ENCODE measurements at places on chromosomes 5 and 9. TPM values are rescaled to one million over a fixed set of nuclear protein-coding genes. Genes with fewer than 3 reads are reported as not detected.

The CREBRF gene
- 8.6 TPM for total RNA-seq

The TAS2R1 gene
- not detected for total RNA-seq

The C9 gene
- total RNA-seq: not detected

The ROR2 gene
- total RNA-seq: not detected

The PCDHGB7 gene
- total RNA-seq: not detected

The PCDHB14 gene
- not detected for total RNA-seq

The ORM2 gene
- not detected for total RNA-seq

The IFNA2 gene
- not detected for total RNA-seq

The PRR16 gene
- not detected for total RNA-seq

The SPATA31A3 gene
- not detected for total RNA-seq

DNA sequence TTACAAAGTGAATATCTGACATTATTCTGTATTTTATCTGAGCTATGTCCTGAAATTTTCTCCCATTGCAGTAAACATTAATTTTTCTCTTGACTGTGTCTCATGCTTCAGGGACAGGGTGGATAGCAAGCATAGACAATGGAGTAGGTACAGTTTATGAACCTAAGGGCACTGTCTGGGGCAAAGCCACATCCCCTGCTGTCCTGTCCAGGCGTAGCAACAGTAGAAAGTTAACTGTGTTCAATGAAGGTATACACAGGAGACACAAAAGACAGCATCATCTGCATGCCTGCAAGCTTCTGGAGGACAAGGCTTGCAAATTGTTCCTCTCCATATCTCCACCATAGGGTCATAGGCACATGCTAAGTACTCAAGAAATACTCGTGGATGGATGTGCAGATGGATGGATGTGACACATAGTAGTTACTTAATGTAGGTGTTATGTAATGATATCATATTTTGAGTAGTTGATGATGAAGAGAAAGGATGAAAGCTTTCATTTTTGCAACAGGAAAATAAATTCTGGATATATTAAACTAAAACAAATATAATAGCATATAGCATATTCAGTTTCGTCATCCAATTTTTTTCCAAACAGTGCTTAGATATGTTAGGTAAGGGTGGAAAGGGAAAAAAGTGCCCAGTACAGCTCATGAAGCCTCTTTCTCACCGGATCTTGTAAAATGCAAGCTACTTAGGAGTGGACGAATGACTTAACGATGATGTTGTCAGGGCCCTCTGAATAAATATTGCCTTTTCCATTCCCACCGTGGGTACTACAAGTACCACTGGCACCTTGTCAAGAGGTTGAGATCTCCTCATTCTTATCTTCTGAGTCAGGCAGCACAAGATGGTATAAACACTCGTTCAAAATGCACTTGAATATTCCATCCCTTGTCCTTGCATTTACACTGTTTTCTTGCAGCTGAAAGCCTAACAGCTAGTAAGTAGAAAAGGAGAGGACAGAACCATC is 19.9 kb upstream of the ZSWIM6 start:
- no peak for DNase-seq

DNA sequence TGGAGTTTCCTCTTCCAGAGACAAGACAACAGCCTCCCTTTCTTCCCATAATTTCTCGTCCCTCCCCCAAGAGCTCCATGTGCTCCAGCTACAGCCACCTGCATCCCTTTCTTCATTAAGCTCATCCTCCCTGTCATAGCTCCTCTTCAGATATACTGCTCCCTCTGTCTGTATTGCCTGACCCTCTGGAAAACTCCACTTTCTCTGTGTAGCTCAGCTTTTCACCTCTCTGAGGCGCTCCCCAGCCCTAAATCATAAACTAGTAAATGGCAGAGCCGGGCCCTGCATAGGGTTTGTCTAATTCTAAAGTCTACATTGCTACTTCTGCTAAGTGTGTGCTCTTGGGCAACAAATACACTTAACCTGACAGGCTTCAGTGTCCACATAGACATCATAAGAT is 8.8 kb upstream of the PLIN2 start:
- DNase-seq: no peak

DNA sequence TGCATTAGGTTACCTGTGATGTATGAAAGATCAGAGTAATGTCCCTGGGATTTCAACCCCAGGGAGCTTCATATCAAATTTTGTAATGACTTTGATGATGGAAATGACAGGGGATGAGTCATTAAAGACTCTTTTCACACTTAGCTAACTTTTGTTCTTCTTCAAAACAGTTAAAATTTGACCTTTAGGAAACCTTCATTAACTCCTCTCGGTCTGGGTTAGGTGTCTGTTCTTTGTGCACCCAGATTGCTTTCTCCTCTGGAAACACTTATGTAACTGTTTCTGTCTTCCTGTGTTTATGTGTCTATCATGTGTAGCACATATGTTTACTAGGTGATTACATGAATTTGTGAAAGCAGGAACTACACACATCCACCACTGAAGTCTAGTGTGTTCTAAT is 1.6 kb downstream of the SRFBP1 start:
- DNase-seq: no peak

GRCh38 chr5:146755793-146756192 is 122.8 kb downstream of the PPP2R2B start:
- no peak for DNase-seq

DNA sequence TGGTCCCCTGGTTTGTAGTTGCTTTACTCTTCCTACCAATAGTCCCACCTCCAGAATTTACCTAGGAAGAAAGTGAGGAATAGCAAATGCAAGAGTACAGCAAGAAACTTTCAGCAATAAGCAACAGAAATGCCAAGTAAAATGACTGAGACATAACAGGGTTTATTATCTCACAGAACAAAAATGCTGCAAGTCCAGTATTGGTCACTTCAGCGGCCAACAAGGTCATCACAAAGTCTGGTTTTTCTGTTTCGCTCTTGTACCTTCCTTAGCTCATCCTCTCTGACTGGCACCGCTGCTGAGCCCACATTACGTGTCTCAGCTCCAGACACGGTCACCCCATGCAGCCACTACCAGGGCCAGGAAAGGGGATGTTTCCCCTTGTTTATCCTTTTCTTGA is 82.7 kb downstream of the RFK start:
- DNase-seq: no peak

DNA sequence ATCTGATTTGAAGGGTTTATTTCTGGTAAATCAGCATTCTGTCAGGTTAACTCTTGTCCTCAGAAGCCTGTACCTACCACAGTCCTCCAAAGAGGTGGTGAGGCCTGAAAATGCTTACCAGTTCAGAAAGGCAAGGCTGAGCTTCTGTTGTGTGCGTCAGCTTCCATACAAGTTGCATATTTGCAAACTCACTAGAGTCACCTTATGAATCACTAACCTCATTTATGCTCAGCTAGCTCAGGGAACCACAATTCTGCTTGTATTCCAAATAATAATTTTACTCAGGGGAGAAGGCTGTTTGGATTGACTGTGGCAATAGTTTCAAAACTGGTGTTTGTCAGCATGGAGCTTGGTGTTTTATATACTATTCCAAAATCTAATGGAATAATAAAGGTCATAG is 355.1 kb upstream of the RFX3 start:
- no peak for DNase-seq

DNA sequence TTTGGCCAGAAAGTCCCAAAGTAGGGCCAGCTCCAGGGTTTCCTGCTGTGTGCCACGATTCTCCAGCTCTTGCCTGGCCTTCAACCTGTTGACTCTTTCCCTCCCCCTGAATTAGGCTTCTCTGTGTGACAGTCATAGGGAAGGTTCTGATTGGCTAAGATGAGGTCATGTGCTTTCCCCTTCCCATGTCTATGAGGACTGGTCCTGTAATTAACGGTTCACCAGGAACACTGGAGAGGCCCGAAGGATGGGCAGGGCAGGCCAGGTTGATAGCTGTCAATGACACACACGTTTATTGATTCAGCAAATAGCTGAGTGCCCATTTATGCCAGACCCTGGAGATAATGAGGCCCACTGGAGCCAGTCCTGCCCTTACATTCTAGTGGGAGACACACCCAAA is 9.0 kb upstream of the PRR7 start:
- no peak for DNase-seq

- DNase-seq: no peak
Observed at GRCh38 chr9:89916001-89916597, 311.3 kb downstream of the GADD45G start.

DNA sequence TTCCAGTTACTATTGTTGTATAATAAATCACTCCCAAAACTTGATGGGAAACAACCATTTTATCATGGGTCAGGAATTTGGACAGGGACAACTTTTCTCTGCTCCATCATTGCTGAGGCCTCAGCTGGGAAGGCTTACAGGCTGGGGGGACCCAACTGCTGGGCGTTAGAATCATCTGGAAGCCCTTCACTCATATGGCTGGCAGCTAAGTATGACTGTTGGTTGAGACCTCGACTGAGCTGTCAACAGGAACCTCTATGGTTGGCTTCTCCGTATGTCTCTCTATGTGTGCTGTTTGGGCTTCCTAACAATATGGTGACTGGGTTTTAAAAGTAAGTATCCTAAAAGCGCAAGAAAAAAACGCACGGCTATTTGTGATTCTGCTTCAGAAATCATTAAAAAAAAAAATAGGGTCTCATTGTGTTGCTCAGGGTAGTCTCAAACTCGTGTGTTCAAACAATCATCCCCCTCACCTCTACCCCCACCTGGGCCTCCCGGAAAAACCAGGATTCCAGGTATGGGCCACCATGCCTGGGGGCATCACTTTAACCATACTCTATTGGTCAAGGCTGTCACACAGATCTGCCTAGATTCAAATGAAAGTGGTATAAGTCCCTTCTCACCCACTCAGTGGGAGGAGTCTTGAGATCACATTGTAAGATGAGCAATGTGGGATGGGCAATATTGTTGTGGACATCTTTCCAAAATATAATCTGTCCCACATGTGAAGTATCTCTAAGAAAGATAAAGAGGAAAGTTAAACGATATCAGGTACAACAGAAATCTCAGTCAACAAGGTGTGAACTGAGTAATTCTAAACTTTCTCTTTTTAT is 15.2 kb downstream of the FNBP1 start:
- DNase-seq: no peak

DNA sequence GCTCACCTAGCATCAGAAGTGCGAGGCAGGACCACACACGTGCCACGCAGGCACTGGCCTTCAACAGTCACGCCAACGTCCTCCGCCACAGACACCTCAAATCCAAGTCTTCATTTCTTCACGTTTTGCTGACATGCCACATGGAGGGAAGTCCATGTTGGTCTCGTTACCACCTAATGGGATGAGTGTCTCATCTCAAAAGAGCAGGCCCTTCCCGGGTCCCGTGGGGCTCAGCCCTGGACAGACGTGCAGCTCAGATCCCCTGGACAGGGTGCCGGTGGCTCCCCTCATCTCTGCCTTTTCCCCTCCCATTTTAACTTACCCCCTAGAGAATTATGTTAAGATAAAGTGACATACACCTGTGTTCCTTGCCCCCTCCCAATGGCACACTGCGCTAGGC is 76.8 kb downstream of the MRPL36 start:
- no peak for DNase-seq

- no peak for DNase-seq
Observed at GRCh38 chr5:125372694-125373631, 626.5 kb upstream of the ZNF608 start.

DNA sequence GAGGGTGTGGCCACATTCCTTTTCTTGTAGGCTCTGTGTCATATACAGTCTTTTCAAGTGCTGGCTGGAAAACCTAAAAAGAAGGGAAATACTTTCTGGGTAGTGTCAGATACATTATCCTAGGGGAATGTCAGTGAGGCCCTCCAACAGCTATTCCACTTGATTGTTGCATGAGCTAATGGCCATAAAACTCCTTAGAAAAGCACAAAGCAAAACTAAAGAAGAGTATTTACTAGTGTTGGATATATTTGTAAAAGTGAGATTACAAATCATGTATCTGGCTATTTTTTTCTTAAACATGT is 829 bp downstream of the ANXA1 start:
- no peak for DNase-seq

DNA sequence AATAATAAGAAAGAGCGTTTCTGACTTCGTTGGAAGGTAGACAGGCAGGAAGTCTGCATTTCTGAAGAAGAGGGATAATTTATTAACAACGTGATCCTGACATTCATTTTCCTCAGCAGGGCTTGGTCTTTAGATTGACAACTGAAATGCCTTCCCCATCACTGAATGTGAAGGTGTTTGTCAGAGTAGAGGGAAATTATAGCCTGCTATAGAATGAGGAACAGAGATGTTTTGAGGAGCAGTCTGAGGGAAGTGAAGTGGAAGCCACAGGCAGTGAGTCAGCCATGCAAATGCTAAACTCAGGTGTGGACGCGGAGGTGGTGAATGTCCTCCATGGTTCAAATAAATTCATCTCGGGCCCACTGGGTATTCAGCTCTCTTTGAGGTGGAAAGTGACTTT is 30.5 kb downstream of the C7 start:
- no peak for DNase-seq

DNA sequence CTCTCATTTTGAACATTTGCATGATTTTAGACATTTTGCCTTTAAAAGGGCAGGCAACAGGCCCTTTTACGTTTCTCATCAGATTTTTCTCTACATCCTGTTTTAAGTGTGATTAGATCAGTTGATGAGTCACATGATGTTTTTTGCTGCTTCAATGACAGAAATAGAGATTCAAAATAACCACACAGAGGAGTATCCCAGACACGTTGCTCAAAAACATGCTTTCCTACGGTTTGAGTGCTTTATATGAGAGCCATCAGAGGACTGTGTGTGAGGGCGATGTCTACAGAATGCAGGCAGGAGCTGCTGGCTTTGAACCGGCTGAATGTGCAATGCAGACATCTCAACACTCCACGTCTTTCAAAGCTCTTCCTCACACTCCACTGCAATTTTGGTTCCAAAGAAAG is 42.1 kb downstream of the OTULIN start:
- DNase-seq: no peak

DNA sequence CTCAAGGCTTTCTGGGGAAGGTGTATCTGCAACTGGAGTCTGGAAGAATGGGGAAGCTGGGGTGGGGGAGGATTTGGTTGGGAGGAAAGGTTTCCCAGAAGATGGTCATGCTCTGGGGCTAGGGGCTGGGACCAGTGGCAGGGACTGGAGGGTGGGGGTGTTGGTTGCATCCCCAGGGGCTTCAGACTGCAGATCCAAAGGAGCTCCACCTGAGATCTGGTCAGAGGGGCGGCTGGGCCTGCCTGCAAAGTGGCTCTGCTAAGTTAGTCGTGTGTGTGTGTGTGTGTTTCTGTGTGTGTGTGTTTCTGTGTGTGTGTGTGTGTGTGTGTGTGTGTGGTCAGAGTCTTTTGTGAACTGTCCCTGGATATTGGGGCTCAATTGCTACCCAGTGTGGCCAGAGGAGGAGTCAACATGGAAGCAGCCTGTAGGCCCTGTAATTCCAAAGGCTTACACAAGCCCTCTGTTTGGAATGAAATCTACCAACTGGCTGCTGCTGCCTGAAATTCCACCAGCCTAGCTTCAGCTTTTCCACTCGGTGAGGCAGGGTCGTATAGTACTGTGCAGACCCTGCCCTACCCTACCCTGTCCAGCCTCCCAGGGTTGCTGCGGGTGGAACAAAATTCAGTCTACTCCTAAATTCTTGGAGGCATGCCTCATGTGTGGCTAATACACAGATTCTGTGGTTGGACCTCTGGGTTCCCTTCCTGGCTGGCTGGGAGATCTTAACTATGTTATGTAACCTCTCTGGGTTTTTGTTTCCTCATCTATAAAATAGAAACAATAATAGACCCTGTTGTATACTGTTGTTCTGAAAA is 12.5 kb upstream of the SYNPO start:
- no peak for DNase-seq

GRCh38 chr5:96863114-96863513 is 13.2 kb upstream of the ERAP2 start:
- no peak for DNase-seq

- DNase-seq: no peak
Observed at GRCh38 chr9:115385383-115386122, 267.6 kb upstream of the TNC start.

Data from activated naive CD8-positive, alpha-beta T cell treated with anti-CD3 and anti-CD28 coated beads for 36 hours (primary cell).